ENCODE measurements at places on chromosomes 3 and 15.

DNA sequence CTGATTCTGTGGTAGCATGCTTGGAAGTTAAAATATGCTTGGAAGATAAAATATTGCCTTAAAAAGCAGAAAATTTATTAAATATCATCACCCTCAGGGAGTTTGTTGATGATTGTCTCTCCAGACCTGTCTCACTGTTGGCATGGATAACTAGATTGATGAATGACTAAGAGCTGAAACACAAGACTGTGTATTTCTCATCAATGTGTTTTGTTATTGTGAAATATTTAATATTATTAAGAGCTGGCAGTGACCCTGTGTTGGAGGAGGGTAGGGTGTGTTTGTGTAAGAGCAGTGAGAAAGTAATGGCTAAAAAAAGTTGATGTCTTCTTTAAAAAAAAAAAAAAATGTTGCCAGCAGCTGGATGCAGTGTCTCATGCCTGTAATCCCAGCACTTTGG is 82.2 kb downstream of the ITPR1 start:
- DNase-seq: no peak

- DNase-seq: no peak
Measured at GRCh38 chr3:160987982-160988964, 116.9 kb downstream of the B3GALNT1 start.

GRCh38 chr15:78140292-78140691 is 8.9 kb upstream of the IDH3A start:
- no peak for DNase-seq

- no peak for DNase-seq
Measured at GRCh38 chr15:34154725-34155204, 52.9 kb downstream of the PGBD4 start.

DNA sequence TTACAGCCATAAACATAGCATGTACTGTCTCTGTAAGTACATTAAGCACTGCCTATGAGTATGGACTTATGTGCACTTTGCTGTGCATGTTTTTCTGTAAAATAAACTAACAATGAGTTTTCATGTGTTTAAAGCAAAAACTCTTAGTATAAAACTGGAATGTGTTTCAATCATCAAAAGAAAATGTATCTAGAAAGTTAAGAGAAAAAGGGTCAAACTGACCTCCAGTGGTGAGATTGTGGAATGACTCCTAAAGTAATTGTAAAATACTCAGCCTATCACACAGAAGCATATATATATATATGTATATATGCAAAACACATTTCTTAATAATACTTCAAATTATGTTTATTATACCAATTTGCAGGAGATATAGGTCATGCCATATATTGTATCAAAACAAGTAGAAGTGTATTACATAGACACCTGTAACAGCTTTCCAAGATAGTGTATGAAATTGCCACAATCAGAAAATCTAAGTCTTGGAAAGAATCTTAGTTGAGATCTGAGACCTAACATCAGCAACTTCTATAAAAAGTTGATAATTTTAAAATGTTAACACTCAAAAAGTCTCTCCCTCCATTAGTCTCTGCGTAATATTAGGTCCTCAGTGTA is 199.6 kb downstream of the FMN1 start:
- DNase-seq: no peak

DNA sequence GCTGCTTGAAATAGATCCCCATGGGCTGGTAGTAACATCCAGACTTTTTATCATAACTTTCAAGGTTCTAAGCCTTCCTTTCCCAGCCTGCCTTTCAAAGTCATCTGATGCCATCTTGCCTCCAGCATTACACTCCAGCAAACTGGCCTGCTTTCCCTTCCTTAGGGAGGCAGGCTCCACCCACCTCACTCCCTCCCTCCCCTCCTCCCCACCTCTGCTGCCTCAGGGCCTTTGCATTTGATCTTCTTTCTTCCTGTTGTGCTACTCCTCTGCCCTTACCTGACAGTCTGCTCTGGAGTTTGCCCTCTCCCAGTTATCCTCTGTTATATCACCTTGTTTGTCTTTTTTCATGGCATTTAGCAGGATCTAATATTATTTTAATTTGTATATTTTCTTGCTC is 319.5 kb downstream of the KCNH8 start:
- DNase-seq: no peak

DNA sequence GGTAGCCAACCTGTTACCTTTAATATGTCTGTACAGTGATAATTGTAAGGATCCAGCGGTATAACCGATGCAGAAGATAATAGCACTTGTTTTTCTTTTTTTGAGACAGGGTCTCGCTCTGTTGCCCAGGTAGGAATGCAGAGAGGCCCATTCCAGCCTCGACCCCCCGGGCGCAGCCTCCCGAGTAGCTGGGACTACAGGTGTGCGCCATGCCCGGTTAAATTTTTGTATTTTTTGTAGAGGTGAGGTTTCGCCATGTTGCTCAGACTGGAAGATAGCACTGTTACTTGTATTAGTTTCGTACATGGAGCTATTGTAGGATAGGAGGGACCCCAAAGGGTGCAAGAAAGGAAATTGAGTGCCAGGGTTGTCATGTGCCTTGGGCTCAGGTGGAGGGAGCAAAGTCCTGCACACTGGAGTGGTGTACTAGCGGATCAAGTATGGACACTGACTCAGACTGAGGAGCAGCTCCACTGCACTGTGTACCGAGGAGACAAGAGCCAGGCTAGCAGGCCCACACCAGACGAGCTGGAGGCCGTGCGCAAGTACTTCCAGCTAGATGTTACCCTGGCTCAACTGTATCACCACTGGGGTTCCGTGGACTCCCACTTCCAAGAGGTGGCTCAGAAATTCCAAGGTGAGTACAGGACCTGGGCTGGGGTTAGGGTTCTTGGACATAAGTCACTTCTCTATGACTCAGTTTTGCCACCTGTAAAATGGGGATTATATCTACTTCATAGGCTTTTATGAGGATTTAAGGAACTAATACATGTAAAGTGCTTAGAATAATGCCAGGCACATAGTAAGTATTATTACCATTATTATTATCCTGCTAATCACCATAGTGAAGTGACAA is 1.0 kb downstream of the OGG1 start:
- no peak for DNase-seq

- DNase-seq: no peak
Measured at GRCh38 chr3:80753021-80753420, 985.2 kb upstream of the ROBO1 start.

- no peak for DNase-seq
Measured at GRCh38 chr15:83682476-83683088, 28.7 kb downstream of the ADAMTSL3 start.

- no peak for DNase-seq
Measured at GRCh38 chr15:88019656-88020055, 236.9 kb downstream of the NTRK3 start.

- no peak for DNase-seq
Measured at GRCh38 chr3:53229171-53229570, 26.7 kb downstream of the TKT start.

GRCh38 chr3:184480831-184481230 is 80.8 kb upstream of the EPHB3 start:
- DNase-seq: no peak

- no peak for DNase-seq
Measured at GRCh38 chr3:103601666-103602065, 1166.9 kb downstream of the ZPLD1 start.

- no peak for DNase-seq
Measured at GRCh38 chr3:119170821-119171220, 2.6 kb upstream of the UPK1B start.

GRCh38 chr3:4438296-4438695 is 28.8 kb downstream of the SUMF1 start:
- no peak for DNase-seq

GRCh38 chr3:141070727-141071357 is 19.7 kb downstream of the SPSB4 start:
- no peak for DNase-seq

DNA sequence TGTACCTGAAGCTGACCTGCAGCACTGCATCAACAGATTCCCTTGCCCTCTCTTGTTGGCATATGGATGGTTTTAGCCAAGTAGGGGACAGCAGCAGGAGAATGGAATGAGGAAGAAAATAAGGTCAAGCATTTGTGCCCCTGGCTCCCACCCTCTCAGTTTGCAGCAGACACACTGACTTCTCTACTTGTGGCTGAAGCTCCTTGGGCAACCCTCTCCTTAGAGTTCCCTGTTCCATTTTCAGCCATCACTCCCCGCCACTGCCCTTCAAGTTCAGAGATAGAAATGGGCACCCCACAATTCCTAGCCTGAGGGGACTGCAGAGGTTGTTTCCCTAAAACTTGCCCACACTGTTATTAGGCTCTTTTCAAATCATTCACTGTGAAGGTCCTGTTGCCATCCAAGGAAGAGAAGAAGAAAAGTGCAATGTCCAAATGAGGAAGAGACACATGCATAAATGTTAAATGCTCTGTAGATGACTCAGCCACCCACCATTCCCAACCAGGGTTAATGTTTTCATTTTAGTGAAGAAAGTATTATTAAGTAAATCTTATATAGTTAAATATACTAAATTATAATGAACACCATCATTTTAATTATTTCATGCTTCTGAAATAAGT is 295.9 kb upstream of the UBE2E2 start:
- no peak for DNase-seq

- no peak for DNase-seq
Measured at GRCh38 chr3:66762916-66763693, 235.0 kb upstream of the KBTBD8 start.

DNA sequence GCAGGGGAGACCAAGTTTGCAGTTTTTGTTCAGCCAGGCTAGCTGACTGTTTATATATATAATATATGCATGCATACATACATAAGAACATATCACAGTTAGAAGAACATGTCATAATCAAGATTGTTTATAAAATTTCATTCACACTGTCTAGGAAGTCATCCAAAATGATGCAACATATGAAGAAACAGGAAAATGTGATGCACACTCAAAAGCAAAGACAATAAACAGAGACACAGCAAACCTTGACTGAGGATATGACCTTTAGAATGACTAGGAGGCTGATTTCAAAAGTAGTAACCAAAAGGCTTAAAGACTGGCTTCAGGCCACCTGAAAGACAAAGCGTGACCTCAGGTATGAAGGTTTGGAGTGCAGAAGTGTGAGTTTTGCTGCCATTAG is 166.2 kb upstream of the NDN start:
- DNase-seq: no peak

- DNase-seq: no peak
Measured at GRCh38 chr3:49591615-49592014, 37.3 kb downstream of the BSN start.

- DNase-seq: no peak
Measured at GRCh38 chr15:69686626-69687025, 234.0 kb downstream of the RPLP1 start.

DNA sequence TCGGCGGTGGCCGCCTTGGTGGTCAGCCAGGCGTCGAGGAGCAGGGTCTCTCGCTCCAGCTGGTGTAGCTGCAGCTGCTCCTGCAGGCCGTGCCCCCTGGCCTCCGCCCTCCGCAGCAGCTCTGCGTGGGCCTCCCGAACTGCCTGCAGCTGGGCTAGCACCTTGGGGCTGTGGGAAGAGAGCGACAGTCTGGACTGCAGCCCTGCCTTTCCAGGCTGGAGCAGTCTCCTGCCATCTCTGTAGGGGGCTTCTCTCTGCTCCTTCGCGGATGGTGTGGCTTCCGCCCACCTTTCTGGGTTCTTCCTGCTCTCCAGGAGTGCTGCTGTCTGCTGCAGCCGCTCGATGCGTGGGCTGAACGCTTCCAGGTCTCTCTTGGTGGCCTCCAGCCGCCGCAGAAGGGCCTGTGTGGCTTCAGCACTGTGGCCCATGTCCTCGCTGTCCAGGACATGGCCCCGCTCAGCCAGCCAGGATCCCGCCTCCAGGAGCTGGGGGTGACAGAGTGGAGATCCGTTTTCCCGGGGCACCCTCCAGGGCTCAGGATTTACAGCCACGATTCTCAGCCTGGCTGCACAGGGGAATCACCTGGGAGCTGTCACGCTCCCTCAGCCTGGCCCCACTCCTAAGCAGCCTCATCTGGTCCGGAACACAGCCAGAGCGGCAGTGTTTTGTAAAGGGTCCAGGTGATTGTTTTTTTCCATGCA is 16.8 kb downstream of the PLA2G4B start:
- DNase-seq: no peak

- no peak for DNase-seq
Measured at GRCh38 chr3:118682921-118683320, 351.7 kb downstream of the IGSF11 start.

DNA sequence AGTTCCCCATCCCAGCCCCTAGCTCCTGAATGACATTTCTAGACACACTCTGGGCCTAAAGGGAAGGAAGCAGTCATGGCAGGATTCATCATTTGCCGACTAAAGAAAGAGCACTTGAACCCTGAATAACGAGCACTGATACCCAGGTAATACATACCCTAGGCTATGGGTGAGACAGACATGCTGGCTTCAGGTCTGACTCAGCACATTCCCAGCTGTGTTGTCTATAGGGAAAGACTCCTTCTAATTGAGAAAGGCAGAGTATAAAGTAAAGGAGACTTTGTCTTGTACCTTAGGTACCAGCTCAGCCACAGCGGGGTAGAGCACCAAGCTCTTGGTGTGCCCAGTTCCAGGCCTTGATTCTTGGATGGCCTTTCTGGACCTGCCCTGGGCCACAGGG is 870.5 kb downstream of the PDCD6IP start:
- no peak for DNase-seq

DNA sequence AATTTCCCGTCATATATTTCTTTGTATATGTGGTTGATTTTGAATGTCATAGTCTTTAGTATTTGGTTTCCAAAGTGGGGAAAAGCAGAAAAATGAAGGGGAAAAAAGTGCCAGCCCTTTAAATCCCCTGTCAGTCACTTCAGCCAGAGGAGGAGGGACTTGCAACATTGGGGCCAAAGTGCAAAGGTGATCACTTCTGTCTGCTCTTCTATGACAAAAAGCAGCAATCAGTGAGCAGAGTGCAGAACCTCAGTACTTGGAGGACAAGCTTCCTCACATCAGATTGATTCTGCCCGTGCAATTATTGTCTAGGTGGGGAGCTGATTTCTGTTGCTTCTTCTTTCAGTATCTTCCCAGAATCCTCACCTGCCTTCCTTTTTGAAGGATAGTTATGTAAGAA is 60.0 kb downstream of the STT3B start:
- no peak for DNase-seq

DNA sequence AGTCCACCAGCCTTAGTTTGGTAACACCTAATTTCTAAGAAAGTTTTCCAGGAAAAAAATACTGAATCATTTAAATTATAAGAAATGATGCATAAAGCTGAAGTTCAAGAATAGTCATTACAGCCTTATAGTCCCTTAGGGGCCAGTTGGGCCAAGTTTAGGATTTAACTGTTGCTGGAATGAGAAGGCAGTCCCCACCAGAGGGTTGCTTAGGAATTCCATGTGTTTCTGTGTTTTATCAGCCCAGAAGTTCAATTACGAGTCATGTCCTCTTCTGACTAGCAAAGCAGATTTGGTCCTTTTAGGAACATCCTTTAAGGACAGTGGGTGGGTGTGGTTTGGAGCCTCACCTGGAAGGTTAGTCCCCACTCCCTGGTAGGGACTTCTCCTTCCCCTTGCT is 57.0 kb upstream of the NR2E3 start:
- no peak for DNase-seq

- DNase-seq: no peak
Measured at GRCh38 chr15:55683376-55683775, 59.6 kb downstream of the PRTG start.
